ENCODE measurements at places on chromosomes 7 and 10.

DNA sequence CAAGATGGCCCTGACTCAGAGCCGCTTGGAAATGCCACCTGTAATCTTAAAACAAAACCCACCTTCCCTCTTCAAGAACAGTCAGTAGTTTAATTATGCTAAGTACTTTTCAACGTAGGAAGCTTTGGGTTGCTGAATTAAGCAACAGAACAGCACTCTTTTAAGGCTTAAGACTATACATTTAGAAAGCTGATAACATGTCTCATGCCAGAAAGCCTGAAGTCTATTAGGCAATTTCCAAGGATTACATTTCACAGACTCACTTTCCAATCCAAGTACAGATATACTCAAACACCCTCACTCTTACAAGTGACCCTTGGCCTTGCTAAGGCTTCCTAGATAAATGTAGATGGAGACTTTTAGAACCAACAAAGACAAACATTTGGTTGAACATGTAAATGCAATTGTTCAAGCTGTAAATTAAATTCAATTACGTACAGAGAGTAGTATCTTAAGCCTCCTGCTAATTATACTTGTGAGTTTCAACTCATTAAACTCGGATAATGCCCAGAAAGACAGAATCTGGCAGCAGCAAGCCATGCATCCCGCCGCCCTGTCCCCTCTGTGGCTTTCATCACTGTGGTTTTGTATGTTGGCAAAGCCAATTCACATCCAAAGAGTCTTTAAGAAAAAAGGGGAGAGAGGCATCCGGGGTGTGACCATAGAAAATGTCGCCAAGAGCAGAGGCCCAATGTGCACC is 283.1 kb upstream of the NRP1 start:
- DNase-seq = no peak

DNA sequence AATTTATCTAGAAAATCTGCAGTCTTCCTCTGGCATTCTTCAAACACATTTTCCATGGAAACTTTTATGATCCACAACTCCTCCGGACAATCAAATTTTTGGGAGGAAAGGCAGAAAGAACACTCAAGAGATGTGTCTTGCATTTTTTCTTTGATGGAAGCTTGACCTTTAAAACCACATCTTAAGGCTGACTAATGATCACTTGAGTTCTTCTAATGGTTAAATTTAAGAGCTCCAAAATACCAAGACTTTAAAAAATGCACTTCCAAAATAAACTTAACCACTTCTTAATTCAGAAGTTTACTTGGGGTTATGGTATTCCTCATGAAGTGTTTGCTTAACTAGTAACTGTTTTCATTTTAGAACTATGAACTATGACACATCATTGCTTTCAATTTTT is 43.3 kb downstream of the ETV1 start:
- DNase-seq = peak; percentile 59

- DNase-seq = no peak
Measured at GRCh38 chr10:103124420-103125096, 68.5 kb downstream of the NT5C2 start.

GRCh38 chr7:94307399-94308048 is 87.2 kb upstream of the COL1A2 start:
- no peak for DNase-seq

DNA sequence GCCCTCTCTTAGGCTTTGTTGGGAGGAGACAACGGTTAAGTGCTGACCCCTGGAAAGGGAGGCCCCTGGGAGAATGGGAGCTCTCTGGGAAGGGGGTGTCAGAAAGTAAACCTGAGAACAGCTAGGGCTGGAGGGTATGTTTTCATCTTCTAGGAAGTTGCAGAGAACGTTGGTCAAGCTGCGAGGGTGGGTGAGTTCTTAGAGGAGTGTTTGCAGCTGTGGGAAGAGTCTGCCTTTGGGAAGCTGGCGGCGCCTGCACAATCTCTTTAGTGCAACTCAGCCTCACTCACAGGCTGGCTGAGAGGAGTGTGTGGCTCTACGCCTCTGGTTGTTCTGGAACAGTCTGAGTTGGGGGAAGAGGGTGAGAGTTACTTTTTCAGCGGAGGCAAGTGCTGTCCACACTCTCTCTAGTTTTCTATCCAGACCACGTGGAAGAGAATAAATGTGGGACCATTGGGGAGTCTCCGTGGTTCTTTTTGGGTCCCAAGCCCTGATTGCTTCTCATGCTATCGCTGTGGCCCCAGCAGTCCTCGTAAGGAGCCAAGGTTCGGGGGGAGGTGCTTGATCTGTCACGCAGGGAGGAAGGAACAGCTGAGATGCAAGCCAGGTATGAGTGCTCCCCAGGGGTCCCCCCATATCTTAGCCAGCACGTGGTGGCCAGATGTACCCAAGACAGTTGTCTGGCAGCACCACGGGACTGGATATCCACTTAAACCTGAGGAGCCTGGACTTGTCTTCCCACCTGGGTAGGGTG is 237.2 kb downstream of the BUB3 start:
- no peak for DNase-seq

- DNase-seq = no peak
Measured at GRCh38 chr10:43997330-43997729, 348.6 kb upstream of the ZNF32 start.

DNA sequence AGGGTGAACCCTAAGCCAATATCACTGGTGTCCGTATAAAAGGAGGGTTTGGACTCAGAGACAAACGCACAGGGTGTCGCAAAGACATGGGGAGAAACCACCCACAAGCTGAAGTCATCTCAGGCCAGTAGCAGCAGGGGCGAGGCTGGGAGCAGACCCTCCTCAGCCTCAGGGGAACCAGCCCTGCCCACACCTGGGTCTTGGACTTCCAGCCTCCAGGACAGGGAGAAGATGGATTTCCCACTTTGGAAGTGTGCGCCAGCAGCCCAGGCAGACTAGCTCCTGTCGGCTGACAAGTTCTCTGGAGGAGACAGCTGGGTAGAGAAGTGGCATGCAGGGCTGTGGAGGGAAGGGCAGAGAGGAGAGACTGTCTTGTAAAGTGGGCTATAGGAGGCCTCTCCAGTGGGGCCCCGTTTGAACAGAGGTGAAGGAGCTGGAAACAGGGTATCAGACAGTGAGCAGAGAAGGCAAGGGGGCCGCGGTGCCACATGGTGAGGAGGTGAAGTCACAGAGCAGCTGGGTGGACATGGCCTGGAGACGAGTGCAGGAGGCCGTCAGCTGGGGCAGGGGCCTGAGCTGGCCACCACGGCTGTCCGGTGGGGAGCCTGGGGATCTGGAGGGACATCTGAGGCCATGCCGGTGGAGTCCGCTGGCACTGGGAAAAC is 475.6 kb downstream of the PTPRN2 start:
- DNase-seq = no peak
